T-helper 22 cell (primary cell): ENCODE measurements at places on chromosomes 2 and 18.

- DNase-seq: no peak
These were observed 105.6 kb downstream of the MAPK4 start for GRCh38 chr18:50665519-50665918.

DNA sequence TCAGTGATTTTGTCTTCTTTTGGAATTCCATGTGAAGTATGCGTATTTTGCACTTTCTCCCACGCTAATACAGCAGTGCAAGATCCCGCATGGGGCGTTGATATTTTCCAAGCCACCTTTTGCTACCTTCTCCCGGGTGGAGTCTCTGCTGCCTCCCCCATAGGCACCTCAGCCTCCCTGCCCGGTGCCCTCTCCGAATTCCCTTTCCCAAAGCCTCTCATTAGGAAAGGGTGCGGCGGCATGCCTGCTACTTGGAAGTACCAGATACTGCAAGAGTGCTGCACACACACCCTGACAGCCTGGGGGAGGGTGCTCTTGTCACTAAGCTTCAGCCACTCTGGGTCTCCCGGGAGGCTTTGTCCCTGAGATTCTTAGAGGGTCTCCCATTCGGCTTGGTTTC lies 114.4 kb upstream of the PXDN start:
- no peak for DNase-seq

DNA sequence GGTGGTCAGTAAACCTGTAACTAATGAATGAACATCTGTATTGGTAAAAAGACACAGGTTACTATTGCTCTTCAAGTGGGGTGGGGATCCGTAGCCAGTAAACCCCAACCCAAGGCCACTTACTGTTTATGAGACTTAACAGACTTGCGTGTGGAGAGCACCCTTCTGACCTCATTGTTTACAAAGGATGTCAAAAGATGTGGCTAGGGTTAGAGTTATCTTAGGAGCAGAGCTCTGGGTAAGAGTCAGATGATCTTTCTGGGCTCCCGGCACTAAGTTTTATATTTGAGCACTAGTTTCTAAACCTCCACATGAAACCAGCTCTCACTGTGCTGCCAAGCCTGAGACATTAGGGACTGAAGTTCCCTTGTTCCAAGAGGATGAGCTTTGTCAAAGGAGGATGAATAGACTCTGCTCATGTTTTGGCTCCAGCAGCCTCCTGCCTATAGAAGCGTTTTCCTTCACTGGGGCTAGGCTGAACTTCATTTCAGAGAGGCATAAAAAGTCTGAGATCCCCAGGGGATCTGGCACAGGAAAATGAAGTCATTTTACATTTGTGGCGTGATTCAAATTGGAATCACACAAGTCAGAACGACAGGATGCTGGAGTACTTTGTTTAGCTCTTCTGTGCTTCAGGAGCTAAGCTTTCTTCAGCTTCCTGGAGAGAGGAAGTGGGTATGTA lies 403.1 kb upstream of the TRIB2 start:
- no peak for DNase-seq

DNA sequence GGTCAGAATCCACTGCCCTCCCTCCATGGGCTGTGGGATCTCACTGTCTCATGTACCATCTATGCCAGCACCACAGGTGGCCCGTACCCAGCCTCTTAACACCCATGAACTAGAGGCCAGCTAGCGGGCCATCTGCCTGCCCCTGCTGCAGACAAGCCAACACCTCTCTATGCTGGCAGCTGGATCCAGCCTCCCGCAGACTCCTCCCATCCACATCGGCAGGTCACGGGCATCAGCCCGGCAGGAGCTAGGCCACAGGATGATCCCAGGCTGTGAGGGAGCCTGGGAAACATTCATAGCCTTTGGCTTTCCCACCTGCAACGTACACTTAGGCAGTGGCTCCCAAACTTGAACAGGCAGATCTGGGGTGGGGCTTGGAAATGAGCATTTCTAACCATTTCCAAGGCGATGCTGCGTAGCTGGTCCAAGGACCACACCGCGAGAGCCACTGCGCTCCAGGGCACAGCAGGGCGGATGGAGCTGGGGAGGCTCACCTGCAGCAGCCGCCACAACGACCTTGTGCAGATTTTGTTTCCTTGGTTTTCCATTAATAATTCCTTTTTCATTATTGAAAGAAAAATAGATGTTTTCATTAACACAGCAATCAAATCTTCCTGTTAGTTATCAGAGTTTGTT lies 114.7 kb downstream of the KCNF1 start:
- no peak for DNase-seq

- DNase-seq: no peak
These were observed 206.3 kb upstream of the HAAO start for GRCh38 chr2:42998721-42999120.

- DNase-seq: no peak
These were observed 96.4 kb downstream of the KYNU start for GRCh38 chr2:142973822-142974207.

DNA sequence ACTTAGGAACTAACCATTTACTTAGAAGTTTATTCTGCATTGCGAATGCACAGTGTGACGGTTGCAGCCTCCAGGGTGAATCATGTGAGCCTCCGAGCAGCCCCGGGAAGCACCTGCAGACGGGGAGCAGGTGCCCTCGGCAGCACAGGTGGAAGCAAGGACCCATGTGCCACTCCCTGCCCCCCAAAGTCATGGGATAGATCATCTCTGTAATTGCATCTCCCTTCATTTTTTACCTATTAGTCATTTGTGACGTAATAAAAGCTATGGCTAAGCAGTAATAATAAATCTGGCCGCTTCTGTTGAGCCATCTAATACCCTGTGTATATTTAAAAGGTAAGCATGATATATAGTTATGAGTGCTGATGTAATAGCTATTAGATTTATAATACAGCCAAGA lies 97.2 kb downstream of the PTGR3 start:
- no peak for DNase-seq

- no peak for DNase-seq
These were observed 238.4 kb downstream of the ZEB2 start for GRCh38 chr2:144281476-144281875.

- no peak for DNase-seq
These were observed 190.2 kb upstream of the NRXN1 start for GRCh38 chr2:51222106-51222505.

DNA sequence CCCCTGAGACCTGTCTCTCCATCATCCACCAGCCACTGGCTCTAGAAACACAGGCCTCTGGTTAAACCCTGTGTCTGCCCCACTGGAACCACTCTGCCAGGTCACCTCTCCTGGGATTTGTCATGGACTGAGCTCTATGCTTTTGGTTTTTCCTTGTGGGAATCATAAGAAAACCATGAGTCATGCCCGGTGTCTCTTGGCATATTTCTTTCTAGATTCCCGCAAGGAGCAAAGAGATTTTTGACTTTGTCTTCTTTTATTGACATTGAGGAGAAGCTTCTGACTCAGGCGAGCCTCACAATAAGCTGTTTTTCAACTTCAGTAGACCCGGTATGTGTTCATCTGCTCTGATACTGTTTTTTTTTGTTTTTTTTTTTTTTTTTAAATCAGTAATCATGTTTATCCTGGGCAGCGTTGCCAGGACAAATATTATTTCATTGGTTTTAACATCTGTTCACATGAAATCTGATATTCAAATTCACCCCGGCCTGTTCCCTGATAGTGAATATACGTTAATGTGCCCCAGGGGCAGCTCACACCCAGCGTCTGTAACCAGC lies 207.1 kb downstream of the ACKR3 start:
- no peak for DNase-seq

GRCh38 chr2:186099826-186100225 lies 361.2 kb downstream of the FSIP2 start:
- DNase-seq: no peak

GRCh38 chr2:78861546-78861945 lies 164.0 kb upstream of the REG3G start:
- DNase-seq: no peak

GRCh38 chr2:28547906-28548600 lies 52.2 kb downstream of the PLB1 start:
- DNase-seq: no peak

DNA sequence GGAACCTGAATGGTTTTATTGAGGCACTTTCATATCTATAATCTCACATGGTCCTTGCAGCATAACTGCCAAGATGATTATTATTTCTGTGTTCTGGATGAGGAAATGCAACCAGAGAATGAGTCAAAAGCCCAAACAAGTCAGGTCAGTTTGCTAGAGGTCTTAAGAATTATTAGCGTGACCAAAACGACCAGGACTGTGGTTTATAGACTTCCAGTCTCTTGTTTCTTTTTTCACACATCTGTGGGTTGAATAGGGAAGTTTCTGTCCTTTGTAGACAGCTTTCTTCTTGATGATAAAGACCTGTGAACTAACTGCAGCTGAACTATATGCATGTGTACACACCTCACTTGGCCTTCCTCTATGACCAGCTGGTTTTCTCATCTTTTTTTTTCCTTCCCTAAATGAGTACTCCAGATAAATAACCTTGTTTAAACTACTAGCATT lies 13.9 kb downstream of the ADAM23 start:
- DNase-seq: no peak

DNA sequence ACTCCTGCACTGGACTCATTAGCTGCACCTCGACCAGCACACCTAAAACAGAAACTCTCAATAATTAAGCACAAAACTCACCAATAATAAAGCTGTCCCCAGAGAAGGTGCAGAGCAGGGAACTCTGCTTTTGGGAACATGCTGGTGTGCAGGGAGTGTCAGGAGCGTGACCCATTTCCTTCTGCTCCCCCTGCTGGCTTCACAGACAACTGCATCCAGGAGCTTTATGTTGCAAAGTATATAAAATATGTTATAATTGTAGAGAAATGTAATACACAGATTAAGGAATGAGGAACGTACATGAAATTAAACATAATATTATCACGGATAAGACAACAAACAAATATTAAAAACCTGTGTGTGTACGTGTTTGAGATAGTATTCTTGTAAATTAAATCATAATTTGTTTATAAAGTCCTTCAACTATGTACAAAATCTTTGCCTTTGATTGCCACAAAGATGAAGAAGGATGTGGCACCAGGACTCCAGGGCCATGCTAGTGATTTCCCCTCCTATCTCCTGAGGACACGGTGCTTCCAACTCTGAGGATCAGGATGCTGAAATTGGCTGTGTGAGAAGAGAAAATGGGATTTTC lies 68.6 kb upstream of the MAL start:
- DNase-seq: no peak

GRCh38 chr2:182553483-182553882 lies 126.6 kb upstream of the PDE1A start:
- DNase-seq: no peak

DNA sequence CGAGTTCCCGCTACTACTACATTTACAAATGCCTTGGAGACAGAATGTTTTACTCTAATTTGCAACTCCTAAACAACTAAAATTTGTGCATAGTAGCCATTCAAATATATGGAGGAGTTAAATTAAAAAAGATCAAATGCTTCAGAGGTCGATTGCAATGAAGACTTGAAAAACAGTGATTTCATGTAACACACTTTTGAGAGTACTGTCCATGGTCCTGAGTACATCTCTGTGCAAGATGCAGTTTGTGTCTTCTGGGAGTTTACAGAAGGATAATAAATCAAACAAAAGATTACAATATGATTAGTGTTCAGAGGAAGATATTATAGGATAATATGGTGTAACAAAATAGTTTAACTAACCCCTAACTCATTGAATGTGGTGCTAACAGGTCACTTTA lies 894.7 kb downstream of the TMEM182 start:
- DNase-seq: no peak

GRCh38 chr2:85409845-85410583 lies at the start of gene CAPG:
TSS of gene CAPG (minus strand) at chr2:85410366. CDS start at chr2:85402145, 8,221 bp downstream.
- peak; percentile 26 for DNase-seq

GRCh38 chr2:97675430-97676113 lies 6.1 kb downstream of the C2orf92 start:
- DNase-seq: no peak

GRCh38 chr2:86087936-86088850 lies 17.5 kb downstream of the POLR1A start:
- no peak for DNase-seq

DNA sequence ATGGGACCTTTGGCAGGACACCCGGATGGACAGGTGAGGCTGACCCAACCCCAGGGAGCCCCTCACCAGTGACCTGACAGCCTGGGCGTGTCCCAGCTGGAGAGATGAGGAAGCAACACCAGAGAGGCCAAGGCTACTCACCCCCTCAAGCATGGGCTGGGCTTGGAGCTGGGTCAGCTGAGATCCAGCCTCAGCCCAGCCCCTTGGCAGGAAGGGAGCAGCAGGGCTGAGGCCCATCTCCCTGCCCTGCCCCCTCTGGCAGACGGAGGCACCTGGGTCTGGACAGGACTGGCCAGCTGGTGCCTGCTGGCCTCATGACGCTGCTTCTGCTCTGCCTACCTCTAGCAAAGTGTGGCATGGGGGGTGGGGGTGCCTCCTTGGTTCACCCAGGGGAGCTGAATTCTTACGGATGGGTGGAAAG lies 37.8 kb downstream of the HS6ST1 start:
- no peak for DNase-seq

GRCh38 chr2:9236867-9237266 lies 30.3 kb downstream of the ASAP2 start:
- DNase-seq: no peak

GRCh38 chr2:33443274-33443829 lies 33.1 kb upstream of the RASGRP3 start:
- DNase-seq: no peak

DNA sequence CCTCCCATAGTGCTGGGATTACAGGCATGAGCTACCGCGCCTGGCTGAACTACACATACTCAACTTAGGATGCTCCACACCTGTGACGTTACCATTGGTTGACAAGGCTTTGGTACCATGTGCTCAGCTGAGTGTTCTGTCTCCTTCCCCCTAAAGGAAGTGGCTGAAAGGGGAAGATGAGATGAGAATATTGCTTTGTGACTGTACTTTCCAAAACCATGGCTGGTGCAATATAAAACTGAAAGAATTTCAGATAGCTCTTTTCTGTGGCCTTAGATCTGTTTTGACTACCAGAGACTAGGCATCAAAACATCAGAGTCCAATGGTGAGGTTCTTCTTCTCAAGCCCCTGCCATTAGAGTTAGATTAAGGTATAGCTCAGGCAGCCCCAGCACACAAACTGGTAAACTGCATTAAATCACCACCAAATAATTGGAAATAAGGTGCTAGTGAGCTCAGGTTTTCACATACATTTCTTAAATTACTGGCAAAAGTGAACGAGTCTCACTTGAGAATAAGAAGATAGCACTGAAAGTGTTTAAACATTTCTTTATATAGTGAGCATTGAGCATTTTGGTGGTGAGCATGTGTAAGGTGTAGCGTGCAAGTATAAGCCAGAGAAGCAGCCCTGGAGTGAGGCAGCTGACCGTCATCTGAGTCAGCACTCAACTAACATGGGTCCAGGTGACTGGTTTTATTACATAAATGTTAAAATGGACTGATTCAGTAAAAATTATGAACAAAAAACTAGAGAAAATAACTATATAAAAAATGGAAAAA lies 113.5 kb upstream of the FZD5 start:
- DNase-seq: no peak

DNA sequence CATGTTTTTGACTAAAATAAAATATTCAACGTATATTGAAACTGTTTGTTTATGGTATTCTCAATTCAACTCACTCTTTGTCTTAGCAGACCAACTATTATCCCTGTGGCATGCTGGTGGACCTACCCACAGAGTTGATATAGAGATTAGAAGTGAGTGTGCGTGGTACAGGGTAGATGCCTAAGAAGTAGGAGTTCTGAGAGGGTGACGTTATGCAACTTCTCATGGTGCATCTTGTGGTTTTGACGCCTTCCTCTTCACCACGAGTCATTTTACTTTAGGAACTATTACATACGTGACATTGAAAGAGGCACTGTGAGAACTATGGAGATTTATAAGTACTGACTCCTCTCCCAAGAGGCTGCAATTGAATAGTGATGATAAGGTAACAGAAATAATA lies 26.6 kb upstream of the NAPG start:
- no peak for DNase-seq
